ENCODE measurements at places on chromosomes 2 and 18. TPM values are rescaled to one million over a fixed set of nuclear protein-coding genes. Genes with fewer than 3 reads are reported as not detected.

Gene CXCR2
- total RNA-seq, result 15.6 TPM

Gene FZD7
- 15.3 TPM for total RNA-seq

Gene FN1
- total RNA-seq, result 310 TPM

GRCh38 chr2:236503100-236503499 is 66.5 kb upstream of the ACKR3 start:
- H3K27me3 ChIP-seq, result no peaks in the 10 kb centered on the region
- no peak overlapping the region for H3K27ac ChIP-seq
- H3K4me3 ChIP-seq, result no peak overlapping the region
- no peaks in the 10 kb centered on the region for H3K4me1 ChIP-seq
- no peak for DNase-seq

DNA sequence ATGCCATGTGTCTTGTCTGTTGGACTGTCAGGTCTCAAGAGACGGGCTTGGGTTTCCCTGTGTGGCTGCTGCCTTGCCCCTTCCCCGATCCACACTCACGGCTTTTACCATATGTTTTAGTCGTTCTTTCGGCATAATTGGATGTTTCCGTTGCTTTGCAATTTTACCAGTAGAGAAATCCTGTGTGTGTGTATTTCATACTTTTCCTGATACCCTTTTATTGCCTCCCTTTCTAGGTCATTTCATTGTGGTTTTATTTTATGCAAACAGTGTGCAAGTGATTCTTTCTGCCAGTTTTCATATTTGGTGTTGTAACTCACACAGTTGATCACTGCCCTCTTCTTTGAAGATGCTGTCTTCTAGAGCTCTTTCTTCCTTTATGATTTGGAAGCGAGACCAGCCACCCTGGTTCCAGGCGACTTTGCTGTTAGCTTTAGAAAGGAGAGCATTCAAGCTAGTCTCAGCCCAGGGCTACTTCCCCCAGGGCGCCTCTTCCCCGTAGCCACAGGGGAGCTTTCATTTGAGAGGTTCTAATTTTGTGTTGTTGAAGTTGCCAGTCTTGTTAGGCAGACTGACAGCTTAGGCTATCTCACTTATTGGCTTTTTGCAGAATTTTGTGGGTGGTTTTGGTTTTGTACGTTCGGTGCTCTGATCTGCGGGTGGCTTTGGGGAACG is 17.0 kb downstream of the SH3BP4 start:
- no peaks in the 10 kb centered on the region for H3K36me3 ChIP-seq
- H3K27ac ChIP-seq, result no peak overlapping the region
- no peak for DNase-seq
- H3K4me3 ChIP-seq, result no peak overlapping the region

DNA sequence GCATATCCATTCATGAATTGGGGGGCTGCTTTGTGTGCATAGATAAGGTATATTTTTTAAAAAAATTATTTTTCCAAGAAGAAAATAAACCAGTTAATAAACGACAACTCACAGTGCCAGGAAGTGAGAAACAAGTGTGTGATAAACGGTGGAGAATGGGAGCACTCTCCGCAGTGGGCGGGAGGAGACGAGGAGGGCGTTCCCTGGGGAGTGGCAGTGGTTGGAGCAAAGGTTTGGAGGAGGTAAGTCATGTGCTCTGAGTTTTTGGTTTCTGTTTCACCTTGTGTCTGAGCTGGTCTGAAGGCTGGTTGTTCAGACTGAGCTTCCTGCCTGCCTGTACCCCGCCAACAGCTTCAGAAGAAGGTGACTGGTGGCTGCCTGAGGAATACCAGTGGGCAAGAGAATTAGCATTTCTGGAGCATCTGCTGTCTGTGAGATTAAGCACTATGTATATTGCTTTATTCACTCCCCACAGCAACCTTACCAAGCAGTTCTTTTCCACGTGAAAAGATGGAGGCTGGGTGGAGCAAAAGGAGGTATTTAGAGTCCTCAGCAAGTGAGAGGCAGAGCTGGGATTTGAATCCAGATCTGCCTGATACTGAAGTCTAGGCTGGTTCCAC is 27.0 kb upstream of the CASP8 start:
- H3K27me3 ChIP-seq, result no peaks in the 10 kb centered on the region
- no peak for DNase-seq
- peak overlapping the region; percentile 54 for H3K4me3 ChIP-seq
- peaks cover 52% of the 10 kb centered on the region for H3K4me1 ChIP-seq

DNA sequence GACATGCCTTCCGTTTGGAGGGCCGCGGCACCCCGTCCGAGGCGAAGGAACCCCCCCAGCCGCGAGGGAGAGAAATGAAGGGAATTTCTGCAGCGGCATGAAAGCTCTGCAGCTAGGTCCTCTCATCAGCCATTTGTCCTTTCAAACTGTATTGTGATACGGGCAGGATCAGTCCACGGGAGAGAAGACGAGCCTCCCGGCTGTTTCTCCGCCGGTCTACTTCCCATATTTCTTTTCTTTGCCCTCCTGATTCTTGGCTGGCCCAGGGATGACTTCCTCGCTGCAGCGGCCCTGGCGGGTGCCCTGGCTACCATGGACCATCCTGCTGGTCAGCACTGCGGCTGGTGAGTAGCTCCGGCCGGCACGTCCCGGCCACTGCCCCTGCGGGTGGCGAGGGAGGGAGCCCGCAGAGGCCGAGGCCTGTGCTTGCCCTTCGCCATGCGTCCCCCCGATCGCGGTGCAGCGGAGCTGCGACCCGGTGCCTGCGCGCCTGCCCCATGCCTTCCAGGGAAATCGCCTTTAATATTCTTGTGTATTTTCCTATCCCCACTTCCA is 1.2 kb downstream of the BMPR2 start:
- peak overlapping the region; percentile 96 for H3K27ac ChIP-seq
- peaks cover 12% of the 10 kb centered on the region for H3K4me1 ChIP-seq
- H3K4me3 ChIP-seq, result peak overlapping the region; percentile 84
- peak; percentile 43 for DNase-seq
- no peaks in the 10 kb centered on the region for H3K27me3 ChIP-seq
- H3K36me3 ChIP-seq, result no peaks in the 10 kb centered on the region

All from upper lobe of left lung (tissue), 6 donors.